Activated naive CD4-positive, alpha-beta T cell treated with anti-CD3 and anti-CD28 coated beads, Interleukin-2, amount 50 U/mL, for 72 hours (primary cell): ENCODE measurements at places on chromosomes 11 and 22. TPM values are rescaled to one million over a fixed set of nuclear protein-coding genes. Genes with fewer than 3 reads are reported as not detected.

Gene PIK3IP1
- total RNA-seq, result 20.0 TPM

Gene ARFIP2
- 47.1 TPM for total RNA-seq

Gene TANGO2
- 19.3 TPM for total RNA-seq

Gene SNAP29
- total RNA-seq, result 25.6 TPM

Gene OR10A2
- 0.10 TPM for total RNA-seq

Gene OR52E8
- total RNA-seq, result not detected

Gene APOBEC3F
- 25.8 TPM for total RNA-seq

Gene SYVN1
- total RNA-seq, result 30.2 TPM

Gene PLEKHB1
- total RNA-seq, result 19.9 TPM

Gene HEPN1
- not detected for total RNA-seq
